Stimulated activated CD4-positive, alpha-beta T cell treated with anti-CD3 and anti-CD28 coated beads, Interleukin-15, amount 100 ng/mL, for 1 hour (primary cell): ENCODE measurements at places on chromosomes 4 and X.
A peak's percentile ranks its signal among the peaks of the same experiment; 100 is the strongest.

GRCh38 chrX:47556045-47556623 is 4.9 kb upstream of the ARAF start:
- peak; percentile 56 for DNase-seq

- DNase-seq, result no peak
These were observed 66.5 kb upstream of the TTC29 start for GRCh38 chr4:147012059-147012707.

DNA sequence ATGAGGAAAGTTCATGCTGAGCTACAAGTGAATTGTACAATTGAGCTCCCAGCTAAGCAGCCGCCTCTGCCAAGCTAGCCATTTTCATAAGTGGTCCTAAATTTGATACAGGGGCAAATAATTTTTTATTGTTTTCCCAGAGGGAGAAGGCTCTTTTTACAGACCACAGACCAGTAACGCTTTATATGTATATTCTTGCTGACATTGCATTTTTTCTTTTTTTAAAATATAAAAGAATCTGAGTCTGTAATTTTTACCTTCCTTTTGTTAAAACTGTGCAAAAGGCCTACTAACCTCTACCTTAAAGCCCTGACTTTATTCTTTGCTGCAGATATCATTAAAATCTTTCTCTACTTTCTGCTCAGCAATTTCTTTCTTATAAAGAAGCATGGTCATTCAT is 501.2 kb upstream of the INTU start:
- no peak for DNase-seq

- DNase-seq, result no peak
These were observed 27.0 kb downstream of the SLC10A6 start for GRCh38 chr4:86822136-86822535.

- DNase-seq, result no peak
These were observed 957.9 kb upstream of the SLIT2 start for GRCh38 chr4:19293781-19294180.

- DNase-seq, result no peak
These were observed 220.4 kb downstream of the MAML3 start for GRCh38 chr4:139933541-139933940.

GRCh38 chr4:15131551-15131950 is 129.3 kb downstream of the CPEB2 start:
- DNase-seq, result no peak

DNA sequence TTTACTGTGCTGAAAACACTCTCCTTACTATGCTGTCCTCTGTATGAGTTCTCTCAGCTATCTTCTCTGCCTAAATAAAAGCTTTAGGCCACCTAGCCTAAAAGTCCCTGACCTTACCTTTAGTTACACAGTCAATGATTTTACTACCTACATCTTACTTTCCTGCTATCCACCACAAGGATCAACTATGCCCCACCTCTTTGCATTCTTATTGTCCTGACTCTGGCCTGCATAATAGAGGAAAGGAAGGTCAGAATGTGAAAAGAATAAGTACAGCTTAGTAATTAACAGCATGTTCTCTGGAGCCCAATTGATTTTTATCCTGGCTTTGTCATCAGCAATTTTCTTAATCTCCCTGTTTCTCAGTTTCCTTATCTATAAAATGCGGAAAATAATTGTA is 1257.8 kb downstream of the RPA4 start:
- no peak for DNase-seq

- DNase-seq, result no peak
These were observed 10.4 kb upstream of the SPIN4 start for GRCh38 chrX:63361494-63361893.

DNA sequence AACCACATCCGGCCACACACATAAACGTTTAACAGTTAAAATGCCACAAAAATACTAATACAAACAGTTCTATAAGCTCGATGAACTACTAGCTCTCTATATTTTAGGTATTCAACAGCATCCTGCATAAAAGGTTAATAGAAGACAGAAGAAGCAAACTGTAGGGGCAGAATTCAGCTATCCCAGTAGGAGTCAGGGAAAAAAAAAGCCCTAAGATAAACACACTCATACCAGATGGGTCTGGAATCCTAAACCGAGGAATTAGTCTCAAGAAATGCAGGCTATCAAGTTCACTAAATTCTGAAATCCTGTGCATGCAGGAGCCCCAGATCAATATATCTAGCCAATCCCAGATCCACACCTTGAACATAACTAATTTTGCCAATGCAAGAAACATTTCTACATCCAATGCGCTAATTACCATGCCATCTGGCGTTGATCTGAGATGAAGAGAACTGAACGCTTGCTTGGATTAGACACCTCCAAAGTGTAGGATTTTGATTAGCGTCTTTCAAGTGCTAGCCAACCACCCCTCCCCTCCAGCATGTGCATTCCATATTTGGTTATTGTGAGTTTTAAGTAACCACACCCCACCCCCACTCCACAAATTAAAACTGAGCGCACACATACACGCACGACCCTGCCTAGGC is 512.2 kb upstream of the INTU start:
- DNase-seq, result no peak

- DNase-seq, result no peak
These were observed 154.2 kb upstream of the PRDX4 start for GRCh38 chrX:23513121-23513520.

GRCh38 chr4:160110891-160111290 is 1008.0 kb downstream of the RAPGEF2 start:
- no peak for DNase-seq

- no peak for DNase-seq
These were observed 82.1 kb downstream of the PPP2R2C start for GRCh38 chr4:6390356-6390755.

DNA sequence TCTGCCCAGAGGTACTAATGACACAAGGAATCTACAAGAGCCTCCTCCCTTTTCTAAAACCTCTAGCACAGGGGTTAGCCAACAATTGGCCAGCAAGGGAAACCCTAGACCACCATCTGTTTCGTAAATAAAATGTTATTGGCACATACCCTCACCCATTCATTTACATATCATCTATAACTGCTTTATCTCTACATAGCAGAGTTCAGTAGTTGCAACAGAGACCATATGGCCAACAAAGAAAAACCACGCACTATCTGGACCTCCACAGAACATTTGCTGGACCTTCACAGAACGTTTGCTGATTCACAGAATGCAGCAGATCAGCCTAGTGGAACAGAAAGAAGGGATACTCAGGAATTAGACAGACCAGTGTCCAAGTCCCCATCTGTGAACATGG is 9.4 kb downstream of the SLC2A9 start:
- no peak for DNase-seq
